ENCODE measurements at places on chromosomes 4 and X. TPM values are rescaled to one million over a fixed set of nuclear protein-coding genes. Genes with fewer than 3 reads are reported as not detected.

DNA sequence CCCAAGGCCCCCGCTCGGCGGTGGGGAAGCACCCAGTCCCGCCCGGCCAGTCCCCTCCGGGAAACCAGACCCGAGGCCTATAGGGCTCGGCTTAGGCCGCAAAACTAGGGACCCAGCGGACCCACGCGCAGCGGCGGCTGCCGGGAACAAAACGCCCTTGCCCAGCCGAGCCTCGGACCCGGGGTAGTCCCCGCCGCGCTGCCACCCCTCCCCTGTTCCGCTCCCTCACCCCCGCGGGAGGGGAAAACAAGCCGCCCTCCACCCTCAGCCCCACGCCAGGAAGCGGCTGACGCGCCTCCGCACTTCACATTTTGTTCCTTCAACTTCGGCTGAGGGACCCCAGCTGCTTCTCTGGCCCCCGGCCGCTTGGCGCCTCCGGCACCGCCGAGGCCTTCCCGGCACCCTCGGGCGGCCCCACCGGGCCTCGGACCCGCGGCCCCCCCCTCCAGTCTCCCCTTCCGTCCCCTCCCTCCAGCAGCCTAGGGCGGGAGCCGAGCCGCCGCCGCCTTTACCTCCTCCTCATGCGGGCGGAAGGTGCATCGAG is 694 bp downstream of the PDS5A start:
- peak; percentile 36 for DNase-seq
- peaks cover 30% of the 10 kb centered on the region for H3K4me1 ChIP-seq
- H3K27ac ChIP-seq = no peak overlapping the region
- H3K36me3 ChIP-seq = peaks cover 18% of the 10 kb centered on the region
- H3K27me3 ChIP-seq = no peaks in the 10 kb centered on the region

DNA sequence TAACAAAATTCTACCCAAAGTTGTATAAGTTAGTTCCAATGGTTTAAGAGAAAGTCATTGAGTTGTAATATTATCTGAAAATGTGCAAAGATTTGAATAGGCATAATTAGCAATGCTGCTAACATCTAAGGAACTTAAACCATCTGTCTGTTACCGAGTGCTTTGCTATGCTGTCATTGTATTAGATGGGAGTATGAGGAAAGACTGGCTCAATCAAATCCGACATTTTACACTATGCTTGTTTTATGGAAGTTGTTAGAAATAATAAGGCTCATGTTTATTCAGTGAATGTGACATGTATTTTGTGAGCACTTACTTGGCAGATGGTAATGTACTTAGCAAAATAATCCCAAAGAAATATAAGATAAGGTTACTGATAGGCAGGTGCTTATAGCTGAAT is 1715.1 kb downstream of the PCDH7 start:
- H3K4me3 ChIP-seq = no peak overlapping the region
- peaks cover 2% of the 10 kb centered on the region for H3K36me3 ChIP-seq
- DNase-seq = no peak
- H3K27me3 ChIP-seq = no peaks in the 10 kb centered on the region

DNA sequence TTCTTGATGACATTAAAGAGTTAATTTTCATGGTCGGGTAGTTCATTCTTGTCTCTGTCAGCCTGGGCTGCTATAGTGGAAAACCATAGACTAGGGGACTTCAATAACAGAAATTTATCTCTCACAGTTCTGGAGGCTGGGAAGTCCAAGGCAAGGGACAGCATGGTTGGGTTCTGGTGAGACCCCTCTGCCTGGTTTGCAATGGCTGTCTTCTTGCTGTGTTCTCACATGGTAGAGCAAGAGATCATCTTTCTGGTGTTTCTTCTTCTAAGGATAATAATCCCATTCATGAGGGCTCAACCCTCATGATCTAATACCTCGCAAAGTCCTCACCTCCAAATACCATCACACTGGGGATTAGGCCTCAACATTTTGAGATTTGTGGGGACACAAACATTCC is 50.1 kb downstream of the RHOH start:
- peaks cover 3% of the 10 kb centered on the region for H3K4me1 ChIP-seq
- H3K4me3 ChIP-seq = no peak overlapping the region

DNA sequence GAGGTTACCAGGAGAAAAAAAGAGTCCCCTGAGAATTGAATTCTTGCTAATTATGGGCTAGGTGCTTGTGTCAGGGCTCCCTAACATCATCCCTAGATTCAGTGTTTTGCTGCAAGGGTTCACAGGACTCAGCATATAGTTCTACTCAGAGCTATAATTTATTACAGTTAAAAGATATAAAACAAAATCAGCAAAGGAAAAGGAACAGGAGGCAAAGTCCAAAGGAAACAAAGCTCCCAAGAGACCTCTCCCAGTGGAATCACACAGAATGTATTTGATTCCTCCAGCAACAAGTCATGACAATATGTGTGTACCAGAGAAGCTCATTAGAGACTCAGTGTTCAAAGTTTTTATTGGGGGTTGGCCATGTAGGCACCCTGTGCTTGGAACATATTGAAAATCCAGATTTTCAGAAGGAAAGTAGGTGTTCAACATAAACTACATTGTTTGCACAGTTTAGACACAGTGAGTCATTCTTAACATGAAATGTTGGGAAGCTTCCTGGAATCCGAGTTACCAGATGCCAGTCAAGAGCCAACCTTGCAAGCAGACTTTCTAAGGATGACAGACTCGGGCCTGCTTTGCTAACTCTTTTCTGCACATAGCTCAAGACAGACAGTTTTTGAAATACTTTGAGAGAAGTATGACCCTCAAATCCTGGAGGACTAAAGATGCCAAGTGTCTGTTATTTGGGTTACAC is 311.3 kb upstream of the EMCN start:
- peaks cover 10% of the 10 kb centered on the region for H3K4me1 ChIP-seq
- peaks cover 5% of the 10 kb centered on the region for H3K36me3 ChIP-seq
- H3K27ac ChIP-seq = no peak overlapping the region
- no peak overlapping the region for H3K4me3 ChIP-seq
- no peak for DNase-seq

Gene PPA2
- total RNA-seq = 81.0 TPM

All from neural crest cell (in vitro differentiated cells).